ENCODE measurements at places on chromosomes 7 and 10. TPM values are rescaled to one million over a fixed set of nuclear protein-coding genes. Genes with fewer than 3 reads are reported as not detected.

The RAB19 gene
- not detected for total RNA-seq

The NYAP1 gene
- total RNA-seq: 24.7 TPM

The PHYHIPL gene
- 24.3 TPM for total RNA-seq

The DNMBP gene
- total RNA-seq: 33.4 TPM

The LRRD1 gene
- total RNA-seq: 7.7 TPM

The VPS37D gene
- total RNA-seq: 24.8 TPM

The PAPSS2 gene
- 4.6 TPM for total RNA-seq

The THSD7A gene
- 6.8 TPM for total RNA-seq

The DEPP1 gene
- 33.1 TPM for total RNA-seq

The FXYD4 gene
- total RNA-seq: 1.5 TPM

The KLF14 gene
- total RNA-seq: 1.5 TPM

The SLC29A4 gene
- total RNA-seq: 15.2 TPM

The ANKRD61 gene
- total RNA-seq: 6.8 TPM

The PTF1A gene
- 5.1 TPM for total RNA-seq

The CRPPA gene
- 3.7 TPM for total RNA-seq

The ZNF727 gene
- total RNA-seq: 12.1 TPM

The TMEM213 gene
- 0.31 TPM for total RNA-seq

The SH2D4B gene
- total RNA-seq: 1.1 TPM

The LRRC17 gene
- total RNA-seq: 9.7 TPM

The WAC gene
- 174 TPM for total RNA-seq

The NRCAM gene
- total RNA-seq: 7.6 TPM

The ATRNL1 gene
- total RNA-seq: 61.3 TPM

The LRMDA gene
- total RNA-seq: 7.6 TPM

The GPR15LG gene
- not detected for total RNA-seq

The RFC2 gene
- total RNA-seq: 15.2 TPM

The ANXA8L1 gene
- total RNA-seq: 2.2 TPM

The CHST15 gene
- total RNA-seq: 9.3 TPM

The DPYSL4 gene
- 11.7 TPM for total RNA-seq

The EPO gene
- total RNA-seq: 0.93 TPM

The GIMAP6 gene
- 6.1 TPM for total RNA-seq

The SHTN1 gene
- total RNA-seq: 77.3 TPM

The GCK gene
- 0.94 TPM for total RNA-seq

The DPP6 gene
- total RNA-seq: 52.8 TPM

The MACC1 gene
- total RNA-seq: 0.79 TPM

The CPN1 gene
- 0.87 TPM for total RNA-seq

The OPN1SW gene
- total RNA-seq: not detected

The EPHB6 gene
- total RNA-seq: 52.0 TPM

The XRCC2 gene
- total RNA-seq: 9.6 TPM

The SLC39A12 gene
- total RNA-seq: 0.47 TPM

The MYH16 gene
- 1.5 TPM for total RNA-seq

The H2BK1 gene
- total RNA-seq: not detected

The AFAP1L2 gene
- 6.9 TPM for total RNA-seq

The TAS2R39 gene
- total RNA-seq: not detected

The ATP5F1C gene
- 272 TPM for total RNA-seq

The FGFR2 gene
- total RNA-seq: 28.9 TPM

The GPR146 gene
- 14.4 TPM for total RNA-seq

The TSPAN12 gene
- total RNA-seq: 4.3 TPM

The PTN gene
- 131 TPM for total RNA-seq

The CASD1 gene
- total RNA-seq: 47.4 TPM

The CLCN1 gene
- 1.4 TPM for total RNA-seq

The MET gene
- total RNA-seq: 3.2 TPM

The RELN gene
- total RNA-seq: 3.8 TPM
